ENCODE measurements at places on chromosomes 6 and 20.

- no peak for DNase-seq
These were observed 26.1 kb downstream of the NPEPL1 start for GRCh38 chr20:58718729-58719128.

- DNase-seq: no peak
These were observed 16.6 kb downstream of the DSE start for GRCh38 chr6:116387374-116387773.

DNA sequence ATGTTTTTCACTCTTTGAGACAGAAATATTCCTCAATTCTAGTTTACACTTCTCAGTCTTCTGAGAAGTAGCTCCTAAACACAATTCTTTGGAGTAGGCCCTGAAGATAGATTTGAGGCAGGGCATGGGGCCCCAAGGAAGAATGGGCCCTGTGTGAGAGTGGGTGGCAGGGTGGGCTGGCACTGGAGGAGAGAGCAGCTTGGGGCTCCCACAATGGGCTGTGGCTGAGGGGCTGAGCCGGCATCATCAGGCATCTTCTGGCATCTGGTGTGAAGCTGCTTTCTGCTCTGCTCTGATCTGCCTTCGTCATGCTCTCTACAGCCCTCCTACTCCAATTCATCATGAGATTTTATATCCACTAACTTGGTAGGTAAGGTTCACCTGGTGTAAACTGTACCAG, 88.2 kb downstream of the CDH26 start:
- DNase-seq: no peak

DNA sequence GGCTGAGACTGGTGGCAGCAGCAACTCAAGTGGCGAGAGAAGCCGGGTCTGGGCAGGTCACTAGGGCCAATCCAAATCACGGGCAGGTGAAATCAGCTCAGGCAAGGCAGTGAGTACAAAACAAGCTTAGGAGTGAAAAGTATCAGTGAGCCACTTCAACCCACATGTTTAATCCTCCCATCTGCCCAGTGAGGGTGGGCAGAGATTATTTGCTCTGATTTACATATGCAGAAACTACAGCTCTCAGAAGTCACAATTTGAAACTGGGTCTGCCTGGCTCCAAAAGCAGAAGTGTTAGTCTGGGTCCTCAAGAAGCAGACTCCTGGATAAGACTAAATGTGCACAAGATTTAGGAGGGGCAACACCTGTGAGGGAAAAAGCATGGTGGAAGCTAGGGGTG, 173.7 kb upstream of the LRFN2 start:
- no peak for DNase-seq

- no peak for DNase-seq
These were observed 85.9 kb upstream of the PRND start for GRCh38 chr20:4635781-4636180.

DNA sequence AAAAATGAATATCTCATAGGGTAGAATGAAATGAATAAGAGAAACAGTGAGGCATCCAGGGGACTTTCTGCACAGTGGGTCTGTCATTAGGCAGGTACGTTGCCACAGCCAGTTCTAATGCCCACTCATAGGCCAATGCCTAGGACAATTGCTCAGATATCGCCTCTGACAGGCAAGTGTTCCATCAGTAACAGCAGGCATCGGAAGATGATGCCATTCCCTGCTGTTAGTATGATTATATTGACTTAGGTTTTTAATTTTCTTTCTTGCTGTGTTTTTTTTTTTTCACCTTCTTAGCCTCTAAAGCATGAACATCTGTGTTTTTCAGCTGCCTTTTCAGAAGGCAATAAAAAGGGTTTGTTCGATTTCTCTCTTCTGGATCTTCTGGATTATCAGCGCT, 90.7 kb downstream of the PRL start:
- no peak for DNase-seq

DNA sequence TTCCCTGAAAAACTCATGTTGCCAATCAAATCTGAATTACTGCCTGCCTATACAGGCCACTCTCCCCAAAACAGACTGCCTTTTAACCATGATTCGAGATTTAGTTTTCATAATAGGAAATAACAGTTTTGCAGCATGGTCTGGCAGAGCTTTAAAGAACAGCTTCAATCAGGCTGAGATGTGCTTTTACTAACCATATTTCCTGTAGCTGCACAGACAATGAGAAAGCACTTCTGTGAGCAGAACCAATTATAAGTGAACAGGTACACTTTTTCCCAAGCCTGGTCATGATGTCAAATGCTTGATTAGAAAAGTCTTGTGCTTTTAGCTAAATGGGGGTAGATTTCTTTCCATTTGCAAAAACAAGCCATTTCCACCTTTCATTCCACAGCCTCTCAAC, 108.2 kb downstream of the THEMIS start:
- DNase-seq: no peak

- DNase-seq: no peak
These were observed 3.8 kb downstream of the DDR1 start for GRCh38 chr6:30887901-30888815.

DNA sequence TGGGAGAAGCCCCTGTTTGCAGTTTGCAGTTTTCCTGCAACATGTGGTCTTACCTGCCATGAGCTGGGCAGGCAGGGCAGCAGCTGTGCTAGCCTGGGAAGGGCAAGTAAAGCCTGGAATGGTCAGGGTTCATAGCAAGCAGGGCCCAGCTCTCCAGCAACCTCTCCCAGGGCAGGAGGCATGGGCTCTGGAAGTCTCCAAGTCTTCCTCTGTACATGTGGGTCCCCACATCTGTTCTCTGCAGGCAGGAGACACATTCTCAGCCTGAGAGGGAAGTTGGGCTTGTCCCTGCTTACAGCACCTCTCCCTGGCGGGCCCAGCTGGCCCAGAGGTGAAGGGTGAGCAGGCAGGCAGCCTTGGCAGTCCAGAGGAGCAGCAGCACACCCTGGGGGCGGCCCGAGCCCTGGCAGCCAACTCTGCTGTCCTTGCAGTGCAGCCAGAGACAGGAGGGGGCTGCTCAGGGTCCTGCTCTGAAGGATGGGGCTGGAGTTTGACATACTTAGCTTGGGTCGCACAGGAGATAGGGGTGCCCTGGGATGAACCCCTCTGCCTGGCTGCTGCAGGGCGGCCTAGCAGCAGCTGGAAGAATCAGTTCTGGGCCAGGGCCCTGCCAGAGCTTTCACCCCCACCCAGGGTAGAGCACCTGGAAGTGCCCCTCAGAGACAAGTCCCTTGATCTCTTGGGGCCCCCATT, 176.0 kb downstream of the MRPL14 start:
- DNase-seq: no peak
